Activated CD4-positive, alpha-beta T cell treated with anti-CD3 and anti-CD28 coated beads, Interleukin-2, amount 50 U/mL, for 48 hours (primary cell): ENCODE measurements at places on chromosomes 1 and 21.

DNA sequence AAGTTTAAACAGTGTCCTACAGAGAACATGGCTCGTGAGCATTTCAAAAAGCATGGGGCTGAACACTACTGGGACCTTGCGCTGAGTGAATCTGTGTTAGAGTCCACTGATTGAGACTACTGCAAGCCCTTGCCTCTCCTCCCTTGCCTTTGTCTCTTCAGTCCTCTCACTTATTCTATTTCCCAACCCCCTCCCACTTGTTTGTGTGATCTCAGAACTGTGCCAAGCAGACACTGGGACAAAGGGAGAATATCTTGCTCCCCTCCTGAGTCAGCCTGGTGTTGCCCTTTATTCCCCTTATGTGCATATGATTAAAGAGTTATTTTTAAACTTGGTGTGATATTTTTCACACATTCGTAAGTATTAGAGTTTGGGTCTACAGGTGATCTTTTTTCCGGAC, 11.1 kb upstream of the RPRD2 start:
- DNase-seq = no peak

- no peak for DNase-seq
Measured at GRCh38 chr21:43814215-43815106, 25.1 kb downstream of the RRP1 start.

DNA sequence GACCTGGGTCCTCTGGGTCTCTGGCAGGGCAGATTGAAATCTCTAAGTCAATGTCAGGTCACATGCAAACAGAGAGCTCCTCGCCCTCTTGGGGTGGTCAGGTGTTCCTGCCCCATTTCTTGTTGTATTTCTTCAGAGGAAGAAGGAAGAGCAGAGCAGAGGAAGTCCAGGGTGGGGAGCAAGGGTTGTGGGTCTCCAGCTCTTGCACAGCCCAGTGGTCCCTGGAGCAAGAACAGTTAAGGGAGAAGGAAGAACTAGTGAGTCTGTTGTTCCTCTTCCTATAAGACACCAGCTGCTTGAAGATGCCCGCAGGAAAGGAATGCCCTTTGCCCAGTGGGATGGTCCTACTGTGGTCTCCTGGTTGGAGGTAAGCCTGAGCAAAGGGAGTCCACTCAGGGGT, 26.3 kb downstream of the MYOG start:
- no peak for DNase-seq

DNA sequence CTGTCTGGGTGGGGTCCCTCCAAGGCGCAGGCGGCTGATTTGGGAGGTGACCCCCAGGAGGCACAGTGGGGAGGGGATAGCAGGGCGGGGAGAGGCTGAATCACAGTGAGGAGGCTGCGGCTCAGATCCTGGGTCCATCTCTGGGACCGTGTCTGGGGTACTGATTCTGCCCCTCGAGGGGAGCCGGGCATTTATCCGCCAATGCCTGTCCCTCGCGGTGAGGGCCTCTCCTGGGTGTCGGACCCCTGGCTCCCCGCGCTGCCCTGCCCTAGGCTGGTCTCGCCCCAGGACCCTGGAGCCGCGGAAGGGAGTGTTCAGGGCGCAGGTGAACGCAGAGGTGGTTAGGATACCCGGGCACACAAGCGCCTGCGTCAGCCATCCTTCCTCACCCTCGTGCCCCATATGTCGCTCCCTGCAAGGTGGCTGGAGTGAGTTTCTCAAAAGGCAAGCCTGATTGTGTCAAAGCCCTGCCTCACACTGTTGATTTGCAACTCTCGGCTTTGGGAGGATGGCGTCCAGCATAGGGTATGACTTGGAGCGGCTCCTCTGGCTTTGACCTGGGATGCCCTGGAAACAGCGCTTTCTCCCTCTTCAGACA, 530.9 kb downstream of the PTPRU start:
- no peak for DNase-seq
